Kidney (tissue), 22 donors: ENCODE measurements at places on chromosomes 7 and 10. TPM values are rescaled to one million over a fixed set of nuclear protein-coding genes. Genes with fewer than 3 reads are reported as not detected.
A peak's percentile ranks its signal among the peaks of the same experiment; 100 is the strongest.

- peak; percentile 11 for DNase-seq
Measured at GRCh38 chr10:28326516-28327490, 23.9 kb upstream of the MPP7 start.

The UBE2H gene
- polyA plus RNA-seq = 40.6 TPM

- DNase-seq = no peak
Measured at GRCh38 chr7:103129702-103130549, 19.0 kb downstream of the NAPEPLD start.

The MGAM2 gene
- polyA plus RNA-seq = not detected

The MICALL2 gene
- 16.6 TPM for polyA plus RNA-seq

GRCh38 chr10:32393911-32394310, 47.0 kb upstream of the EPC1 start:
- no peak for DNase-seq

DNA sequence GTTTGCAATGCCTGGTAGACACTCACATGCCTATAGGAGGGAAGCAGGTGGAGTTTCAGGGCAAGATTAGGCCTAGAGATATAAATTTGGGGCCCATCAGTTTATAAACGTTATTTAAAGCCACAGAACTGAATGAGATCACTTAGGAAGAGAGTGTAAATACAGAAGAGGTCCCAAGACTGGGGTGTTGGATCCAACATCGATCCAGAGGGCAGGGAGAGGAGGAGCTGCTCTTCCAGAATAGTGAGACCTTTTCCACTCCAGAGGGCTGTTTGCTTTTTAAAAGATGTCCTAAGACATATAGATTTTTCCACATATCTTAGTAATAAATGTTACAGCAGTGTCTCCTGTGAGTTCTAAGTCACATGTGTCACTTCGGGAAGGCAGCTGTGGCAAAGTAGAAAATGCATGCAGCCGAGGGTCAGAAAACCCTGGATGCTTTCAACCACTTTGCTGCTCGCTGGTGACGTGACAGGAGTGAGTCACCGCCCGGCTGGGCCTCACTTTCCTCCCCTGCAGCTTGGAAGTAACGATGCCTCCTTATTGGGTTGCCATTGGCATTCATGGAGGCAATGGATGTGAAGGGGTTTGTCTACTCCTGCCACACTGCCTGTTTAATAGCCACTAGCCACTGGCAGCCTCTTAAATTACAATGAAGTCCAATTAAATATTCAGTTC, 95.4 kb downstream of the TRIL start:
- DNase-seq = no peak

The INA gene
- not detected for polyA plus RNA-seq

DNA sequence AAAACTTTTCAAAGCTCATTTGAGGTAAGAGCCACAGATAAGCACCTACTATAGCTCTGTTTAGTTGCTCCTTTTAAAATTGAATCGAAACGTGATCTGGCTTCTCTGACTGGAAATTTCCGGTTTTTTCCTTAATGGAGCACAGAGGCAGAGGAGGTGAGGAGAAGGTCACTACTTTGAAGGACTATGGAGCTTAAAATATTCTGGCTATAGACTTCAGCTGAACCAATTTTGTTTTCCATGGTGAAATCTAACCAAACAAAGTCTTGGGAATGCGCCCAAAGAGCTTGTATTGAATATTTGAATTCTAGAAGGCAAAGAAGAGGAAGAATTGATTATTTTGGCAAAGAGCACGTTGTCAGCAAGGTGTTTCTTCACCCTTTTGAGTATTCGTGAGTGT, 711.1 kb downstream of the SUGCT start:
- DNase-seq = no peak

DNA sequence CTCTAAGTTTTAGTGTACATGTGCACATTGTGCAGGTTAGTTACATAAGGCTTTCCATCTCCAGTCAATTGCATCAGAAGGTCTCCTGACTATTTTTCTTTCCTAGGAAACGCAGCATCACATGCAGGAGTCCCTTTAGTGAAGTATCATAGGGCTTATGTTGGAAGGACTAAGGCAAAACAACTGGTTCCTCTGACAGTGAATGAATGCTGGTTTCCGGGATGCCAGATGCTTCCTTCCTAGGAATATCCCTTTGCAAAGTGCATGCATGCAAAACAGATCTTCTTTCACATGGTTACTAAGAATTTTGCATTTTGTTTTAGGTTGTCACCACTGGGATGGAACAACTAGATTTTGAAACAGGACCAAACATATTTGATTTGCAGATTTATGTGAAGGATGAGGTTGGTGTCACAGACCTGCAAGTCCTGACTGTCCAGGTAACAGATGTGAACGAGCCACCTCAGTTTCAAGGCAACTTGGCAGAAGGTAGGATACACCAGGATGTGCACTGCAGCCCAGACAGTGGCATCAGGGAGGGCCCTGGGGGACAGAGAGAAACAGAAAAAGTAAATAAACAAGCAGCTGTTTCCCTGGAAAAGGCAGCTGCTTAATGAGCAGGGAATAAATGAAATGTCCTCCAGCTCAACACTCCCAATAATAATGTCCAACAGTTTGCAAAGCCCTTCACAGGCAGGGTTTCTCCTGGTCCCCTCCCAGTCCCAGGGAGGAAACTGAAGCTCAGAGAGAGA, 17.8 kb downstream of the CDHR3 start:
- no peak for DNase-seq

GRCh38 chr10:117734731-117735405, 192.3 kb downstream of the EMX2 start:
- DNase-seq = no peak

DNA sequence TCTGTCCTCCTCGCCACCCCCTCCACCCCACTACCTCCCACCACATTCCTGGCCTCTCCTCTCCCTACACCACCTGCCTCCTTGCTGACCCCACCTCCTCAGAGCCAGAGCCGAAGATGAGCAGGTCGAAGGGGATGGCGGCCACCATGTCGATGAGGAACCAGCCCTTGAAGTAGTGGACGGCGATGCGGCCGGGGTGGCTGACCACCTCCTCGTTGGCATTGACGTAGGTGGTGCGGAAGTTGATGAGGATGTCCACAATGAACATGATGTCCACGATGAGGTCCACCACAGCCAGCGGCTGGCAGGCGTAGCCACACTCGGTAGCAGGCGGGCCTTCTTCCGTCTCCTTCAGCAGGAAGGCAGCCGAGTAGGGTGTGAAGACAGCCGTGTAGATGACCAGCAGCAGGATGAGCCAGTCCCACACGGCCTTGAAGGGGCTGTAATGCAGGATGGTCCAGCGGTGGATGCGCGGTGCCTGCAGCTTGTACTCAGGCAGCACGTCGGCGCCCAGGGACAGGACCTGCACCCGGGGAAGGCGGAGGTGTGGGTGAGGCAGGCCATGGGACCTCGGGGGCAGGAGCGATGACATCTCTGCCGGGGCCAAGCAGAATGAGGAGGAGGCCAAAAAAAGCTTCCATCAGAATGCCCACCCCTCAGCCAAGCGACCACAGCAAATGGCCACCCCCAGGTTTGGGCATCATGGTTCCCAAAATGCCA, 25.6 kb downstream of the KCNH2 start:
- DNase-seq = no peak

DNA sequence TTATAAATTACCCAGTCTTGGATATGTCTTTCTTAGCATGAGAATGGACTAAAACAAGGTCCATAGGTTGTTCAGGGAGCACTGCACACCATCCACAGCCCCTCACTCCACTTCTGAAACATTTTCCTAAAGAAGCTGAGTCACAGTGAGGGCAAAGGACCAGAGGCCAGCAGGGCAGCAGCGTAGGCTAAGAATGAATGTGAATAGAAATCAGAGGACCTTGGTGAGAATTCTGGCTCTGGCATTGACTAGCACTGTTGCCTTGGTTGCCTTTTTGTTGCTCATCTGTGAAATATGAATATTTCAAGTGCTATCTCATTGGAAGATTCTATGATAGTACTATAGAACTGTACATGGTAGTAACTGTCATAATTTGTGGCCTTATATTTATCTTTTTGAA, 41.7 kb upstream of the TOMM7 start:
- no peak for DNase-seq

DNA sequence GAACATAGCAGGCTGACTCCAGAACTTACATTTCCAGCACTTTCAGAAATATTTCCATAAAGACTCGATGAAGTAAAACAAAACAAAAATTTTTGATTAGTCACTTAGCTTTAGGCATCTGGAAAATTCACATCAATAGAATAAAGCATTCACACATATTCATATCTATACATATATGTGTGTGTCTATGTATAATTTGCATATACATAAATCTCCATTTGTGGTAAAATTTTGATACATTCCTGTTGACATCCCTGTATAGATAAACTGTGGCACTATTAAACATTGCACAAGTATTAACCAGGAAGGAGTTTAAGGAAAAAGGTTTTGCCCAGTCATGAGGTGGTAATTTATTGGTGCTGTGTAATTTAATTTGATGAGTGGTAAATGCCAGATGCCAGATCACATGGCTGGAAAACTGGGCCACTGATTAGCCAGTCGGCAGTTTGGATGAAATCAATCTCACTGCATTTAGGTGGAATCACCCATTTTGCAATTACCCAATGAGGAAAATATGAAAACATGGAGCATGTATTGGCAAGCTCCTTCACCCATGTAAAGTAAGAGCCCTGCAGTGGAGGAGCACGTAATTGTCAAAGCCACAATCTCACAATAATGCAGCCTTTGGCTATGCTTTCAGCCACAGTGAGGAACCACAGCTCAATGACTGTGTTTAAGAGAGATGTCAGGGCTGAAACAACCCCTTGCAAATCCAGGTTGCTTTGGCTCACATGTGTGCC, 294.6 kb downstream of the RNLS start:
- no peak for DNase-seq

The ACSM6 gene
- 0.34 TPM for polyA plus RNA-seq

The OPN1SW gene
- polyA plus RNA-seq = not detected

- DNase-seq = no peak
Measured at GRCh38 chr10:112784022-112784461, 166.0 kb upstream of the TCF7L2 start.

- DNase-seq = no peak
Measured at GRCh38 chr7:16067711-16068110, 353.6 kb downstream of the CRPPA start.

DNA sequence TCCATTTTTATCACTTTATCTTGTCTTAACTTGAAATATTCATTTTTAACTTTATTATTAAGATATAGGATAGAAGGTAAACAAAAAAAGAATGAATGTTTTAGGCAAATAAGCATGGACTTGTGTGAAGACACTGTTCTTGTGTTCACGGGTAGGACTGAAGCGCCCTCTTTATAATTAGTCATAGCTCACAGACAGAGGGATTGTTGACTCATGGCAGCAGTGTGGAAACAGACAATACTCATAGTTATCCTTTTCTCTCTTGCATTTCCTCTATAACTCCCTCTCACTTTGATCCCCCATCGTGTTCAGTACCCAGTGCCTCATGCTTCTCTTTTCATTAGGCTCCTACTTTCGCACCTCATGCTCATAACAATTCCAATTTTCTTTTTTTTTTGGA, 731.8 kb downstream of the PHTF2 start:
- DNase-seq = no peak

The SUN3 gene
- polyA plus RNA-seq = not detected

DNA sequence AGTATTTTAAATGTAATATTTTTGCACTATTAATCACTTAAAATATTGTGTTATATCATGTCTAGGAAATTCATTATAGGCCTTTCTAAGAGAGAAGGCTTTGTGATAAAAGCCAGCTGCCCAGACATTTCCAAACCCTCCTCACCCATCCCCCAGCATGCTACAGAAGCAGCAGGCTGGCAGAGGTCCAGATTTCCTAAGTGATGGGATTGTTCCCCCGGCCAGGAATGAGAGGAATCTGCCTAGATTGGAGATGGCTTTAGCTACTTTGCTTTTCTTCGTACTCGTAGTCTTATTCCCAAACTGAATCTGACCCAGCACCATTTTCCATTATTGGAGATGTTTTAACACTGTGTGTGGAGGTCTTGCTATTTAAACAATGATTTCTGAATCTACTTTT, 29.4 kb downstream of the CDK14 start:
- DNase-seq = peak; percentile 61
